Activated gamma-delta T cell treated with anti-CD3 and anti-CD28 coated beads, Interleukin-2, amount 50 U/mL, for 16 hours (primary cell): ENCODE measurements at places on chromosomes 2 and 18.

- DNase-seq: no peak
Observed at GRCh38 chr2:42425697-42426096, 64.7 kb upstream of the COX7A2L start.

DNA sequence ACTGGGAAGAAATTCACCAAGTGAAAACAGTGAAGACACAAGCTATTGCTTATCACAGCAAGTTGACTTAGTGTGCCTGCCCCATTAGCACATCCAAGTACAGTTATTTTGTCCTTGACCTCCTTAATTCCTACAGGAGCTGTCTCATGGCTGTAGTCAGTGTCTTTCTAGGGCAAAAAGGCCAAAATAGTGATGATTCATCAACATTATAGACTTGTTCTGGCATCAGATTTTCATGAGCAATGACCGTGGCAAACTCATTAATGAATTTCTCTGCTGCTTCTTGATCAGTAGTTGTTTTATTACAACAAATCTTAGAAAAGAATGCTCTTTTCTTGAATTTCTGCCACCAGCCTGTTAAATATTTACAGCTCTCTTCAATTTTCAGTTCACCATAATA lies 1169.3 kb upstream of the DDX18 start:
- no peak for DNase-seq

DNA sequence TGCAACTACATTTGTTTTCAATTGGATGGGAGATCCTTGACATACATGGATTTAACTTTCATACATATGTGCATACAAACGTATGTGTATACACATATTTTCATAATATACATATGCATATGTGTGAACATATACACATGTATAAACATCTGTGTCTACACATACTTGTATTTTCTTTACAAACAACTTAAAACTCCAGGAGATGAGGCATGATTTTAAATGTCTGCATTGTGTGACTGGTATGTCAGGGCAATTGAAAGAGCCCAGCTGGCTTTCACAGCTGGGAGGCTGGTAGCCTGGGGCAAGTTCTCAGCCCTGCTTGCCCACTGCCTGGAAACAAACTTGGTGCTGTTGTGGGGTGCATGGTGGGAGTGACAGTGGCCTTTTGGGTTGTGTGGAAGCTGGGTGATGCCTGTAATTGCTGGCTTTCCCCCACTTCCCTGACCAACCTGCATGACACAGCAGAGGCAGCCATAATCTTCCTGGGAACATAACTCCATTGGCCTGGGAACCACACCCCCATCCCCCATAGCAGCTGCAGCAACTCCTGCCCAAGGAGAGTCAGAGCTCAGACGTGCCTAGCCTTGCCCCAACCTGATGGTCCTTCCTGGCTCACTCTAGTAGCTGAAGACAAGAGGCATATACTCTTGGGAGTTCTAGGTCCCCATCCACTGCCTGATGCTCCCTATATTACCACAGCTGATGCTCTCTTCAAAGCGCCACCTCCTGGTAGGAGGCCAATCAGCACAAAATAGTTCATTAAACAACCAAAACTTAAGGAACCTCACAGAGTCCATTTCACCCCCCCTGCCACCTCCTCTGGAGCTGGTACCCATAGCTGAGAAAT lies 158.3 kb downstream of the CERS6 start:
- no peak for DNase-seq

GRCh38 chr2:96868555-96869280 lies 1.2 kb downstream of the SEMA4C start:
- peak; percentile 33 for DNase-seq

GRCh38 chr2:236550701-236551465 lies 18.7 kb upstream of the ACKR3 start:
- DNase-seq: no peak

DNA sequence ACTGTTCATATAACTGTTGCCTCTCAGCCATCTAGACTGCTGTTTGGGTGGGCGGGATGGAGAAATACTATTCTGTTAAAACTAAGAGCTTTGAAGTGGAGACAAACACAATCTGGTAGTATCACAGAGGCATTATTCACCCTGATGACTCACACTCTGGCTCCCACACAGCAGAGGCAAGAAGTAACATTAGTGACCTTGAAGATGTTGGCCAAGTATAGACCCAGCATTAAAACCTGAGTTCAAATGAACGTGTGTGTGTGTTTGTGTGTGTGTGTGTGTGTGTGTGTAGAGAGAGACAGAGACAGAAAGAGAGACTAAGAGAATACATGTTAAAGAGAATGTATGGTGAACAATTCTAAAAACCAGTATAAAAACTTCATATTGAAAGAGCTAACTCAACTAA lies 22.5 kb upstream of the ACVR1 start:
- peak; percentile 59 for DNase-seq

DNA sequence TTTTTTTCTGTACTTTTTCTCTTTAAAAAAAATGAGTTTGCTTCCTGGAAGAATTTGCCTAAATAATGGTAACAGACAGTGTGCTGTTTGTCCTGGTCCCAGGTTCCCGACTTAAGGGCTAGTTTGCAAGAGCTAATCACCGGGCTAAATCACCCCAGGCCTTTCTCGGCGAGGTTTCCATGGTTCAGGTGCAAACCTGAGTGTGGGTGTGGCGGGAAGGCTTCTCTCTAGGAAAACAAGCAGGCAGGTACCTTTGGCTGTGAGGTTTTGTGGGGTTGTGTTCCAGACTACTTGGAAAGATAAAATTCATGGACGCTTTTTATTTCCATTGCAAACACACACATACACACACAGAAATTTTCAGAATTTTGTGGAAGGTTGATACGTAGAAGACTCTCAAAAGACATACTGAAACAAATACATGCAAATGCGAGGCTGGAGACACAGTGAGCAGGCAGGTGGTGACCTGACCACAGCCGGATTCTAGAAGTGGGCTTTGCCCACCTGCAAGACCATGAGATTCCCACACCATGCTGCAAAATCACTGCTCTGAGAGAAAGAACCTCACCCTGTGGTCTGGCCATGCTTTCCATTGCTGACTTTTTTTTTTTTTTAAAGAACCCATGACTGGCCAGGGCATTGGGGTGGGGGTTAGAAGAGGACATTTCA lies 815 bp downstream of the CNDP1 start:
- DNase-seq: no peak

DNA sequence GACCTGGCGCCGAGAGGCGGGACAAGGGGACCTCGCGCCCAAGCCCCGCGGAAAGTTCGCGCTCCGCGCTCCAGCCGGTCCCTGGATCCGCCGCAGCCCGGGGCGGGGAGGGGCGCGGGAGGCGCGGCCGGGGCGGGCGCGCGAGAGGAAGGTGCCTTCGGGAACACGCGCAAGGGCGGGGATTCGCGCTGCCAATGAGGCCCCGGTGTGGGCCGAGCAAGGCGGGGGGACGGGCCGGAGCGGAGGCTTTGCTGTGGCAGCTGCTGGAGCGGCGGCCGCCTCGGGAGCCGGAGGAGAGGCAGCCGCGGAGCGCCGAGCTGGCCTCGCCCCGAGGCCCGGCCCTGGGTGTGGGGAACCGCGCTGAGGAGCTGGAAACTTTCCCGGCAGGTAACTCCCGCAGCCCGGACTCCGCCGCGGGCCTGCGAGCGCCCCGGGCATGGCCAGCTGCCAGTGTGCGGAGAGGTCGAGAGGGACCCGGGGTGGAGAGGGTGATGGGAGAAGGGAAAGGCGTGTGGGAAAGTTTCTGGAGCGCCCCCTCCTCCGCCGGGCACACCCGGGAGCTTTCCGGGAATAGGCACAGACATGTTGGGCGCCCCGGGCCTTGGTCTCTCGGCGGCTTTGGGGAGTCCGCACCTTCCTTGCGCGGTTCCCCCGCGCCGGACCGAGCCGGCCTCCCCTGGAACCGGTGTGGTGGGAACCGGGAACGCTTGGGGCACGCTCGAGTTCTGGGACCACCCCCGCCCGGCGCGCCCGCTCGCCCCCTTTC lies at the start of gene TANC1:
Gene TANC1 (plus strand): TSS at position 245 of the 766 bp plus-strand sequence. CDS start 97,271 bp downstream, outside the sequence.
- DNase-seq: peak; percentile 16

DNA sequence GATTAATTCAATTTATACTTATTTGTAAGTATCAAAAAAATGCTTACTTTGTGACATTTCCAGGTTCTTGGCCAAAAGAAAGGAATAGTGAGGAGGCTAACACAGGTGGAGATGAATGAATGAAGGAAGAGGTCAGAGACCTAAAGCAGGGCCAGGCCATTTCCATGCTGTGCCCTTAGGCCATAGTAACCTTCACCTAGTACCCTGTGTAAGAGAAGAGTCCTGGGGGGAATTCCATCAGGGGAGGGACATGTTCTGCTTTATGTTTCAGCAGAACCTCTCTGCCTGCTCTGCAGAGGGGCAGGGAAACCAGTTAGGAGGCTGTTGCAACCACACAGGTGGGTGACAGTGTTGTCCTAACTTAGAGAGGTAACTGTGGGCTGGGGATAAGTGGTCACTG lies 204.2 kb upstream of the CDH20 start:
- DNase-seq: no peak

GRCh38 chr2:197309691-197310231 lies 819 bp downstream of the ANKRD44 start:
- DNase-seq: peak; percentile 37

- DNase-seq: no peak
Observed at GRCh38 chr2:237773826-237774225, 24.8 kb upstream of the RBM44 start.

DNA sequence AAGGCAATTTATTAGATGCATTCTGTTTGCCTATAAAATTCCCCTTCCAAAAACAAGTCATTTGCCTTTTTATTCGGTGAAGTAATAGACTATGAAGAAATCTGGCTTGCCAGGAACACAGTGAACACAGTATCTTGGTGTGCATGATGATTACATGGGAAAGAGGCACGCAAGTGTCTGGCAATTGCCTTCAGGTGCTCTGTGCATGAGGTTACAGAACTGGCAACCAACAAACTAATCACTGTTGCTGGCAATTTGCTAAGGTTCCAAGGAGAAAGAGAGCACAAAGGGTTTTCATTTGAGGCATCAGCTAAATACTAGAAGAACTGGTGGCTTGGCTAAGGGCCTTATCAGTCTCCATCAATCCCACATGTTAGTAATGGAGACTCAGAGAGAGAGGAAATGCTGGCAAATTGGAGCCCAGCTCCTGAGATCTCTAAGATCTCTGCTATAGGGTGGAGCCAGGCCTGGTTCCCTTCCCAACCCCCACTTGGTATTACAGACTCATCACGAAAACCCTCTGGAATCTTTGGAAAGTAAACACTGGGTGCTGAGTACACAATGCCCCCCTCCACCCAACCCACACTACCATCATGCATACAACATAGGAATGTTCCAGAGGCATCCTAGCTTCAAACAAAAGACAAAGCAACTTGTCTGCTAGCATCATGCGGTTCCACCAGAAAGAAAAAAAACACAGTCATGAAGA lies 10.4 kb downstream of the RNF152 start:
- DNase-seq: no peak

DNA sequence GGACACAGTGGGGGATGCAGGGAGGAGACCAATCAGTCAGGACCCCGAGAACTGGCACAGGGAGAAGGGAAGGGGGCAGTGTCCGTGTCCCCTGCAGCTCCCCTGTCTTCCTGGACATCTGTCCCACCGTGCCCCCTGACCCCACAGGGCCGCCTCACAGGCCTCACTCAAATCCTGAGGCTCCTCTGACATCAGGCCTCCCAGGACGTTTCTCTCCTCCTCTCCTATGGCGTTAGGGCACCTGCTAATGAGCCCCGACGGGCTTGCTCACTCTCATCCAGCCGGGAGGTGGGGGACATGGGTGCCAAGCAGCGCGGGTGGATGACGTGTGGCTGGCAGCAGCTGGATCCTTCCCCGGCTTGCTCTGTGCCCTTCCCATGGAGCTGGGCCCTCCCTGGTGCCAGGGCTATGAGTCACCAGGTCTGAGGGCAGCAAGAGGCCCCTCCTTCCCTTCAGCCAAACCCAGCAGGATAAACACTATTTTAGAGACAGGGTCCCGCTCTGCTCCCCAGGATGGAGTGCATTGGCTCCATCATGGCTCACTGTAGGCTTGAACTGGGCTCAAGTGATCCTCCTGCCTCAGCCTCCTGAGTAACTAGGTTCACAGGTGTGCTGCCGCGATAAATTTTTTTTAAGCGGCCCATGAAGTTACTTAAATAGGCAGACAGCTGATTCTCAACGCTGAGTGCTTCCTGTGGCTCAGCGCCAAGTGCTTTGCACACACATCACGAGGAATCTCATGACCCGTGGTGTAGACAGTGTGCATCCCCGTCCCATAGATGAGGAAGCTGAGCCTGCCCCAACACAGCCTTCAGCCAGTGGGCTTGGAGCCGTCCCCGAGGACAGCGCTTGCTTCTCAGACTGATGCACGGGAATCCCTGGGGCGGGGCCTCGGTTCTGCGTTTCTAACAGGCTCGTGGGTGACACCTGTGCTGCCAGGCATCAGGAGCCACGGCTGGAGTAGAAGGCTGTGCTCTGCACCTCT lies 64.5 kb upstream of the HDAC4 start:
- DNase-seq: no peak

GRCh38 chr2:186641807-186642321 lies 52.0 kb upstream of the FAM171B start:
- no peak for DNase-seq

DNA sequence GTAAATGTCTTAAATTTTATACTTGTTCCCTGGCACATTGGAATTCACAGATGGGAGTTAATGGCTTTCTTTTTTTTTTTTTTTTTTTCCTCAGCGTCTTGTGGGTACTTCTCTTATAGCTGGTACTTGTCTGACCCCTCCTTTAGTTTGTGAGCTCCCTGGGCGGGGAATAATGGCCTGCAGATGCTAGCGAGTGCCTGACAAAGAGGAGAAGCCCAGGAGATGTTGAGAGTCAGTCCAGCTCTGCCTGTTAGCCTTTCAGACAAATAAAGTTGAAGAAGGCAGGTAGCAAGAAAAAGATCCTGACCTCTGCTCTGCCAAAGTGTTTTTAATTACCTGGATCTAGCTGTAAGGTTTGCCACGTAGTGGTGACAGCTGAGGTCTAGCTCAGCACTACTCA lies 6.6 kb downstream of the BCL2L11 start:
- no peak for DNase-seq

GRCh38 chr2:148110184-148110583 lies 89.3 kb downstream of the MBD5 start:
- DNase-seq: no peak

- DNase-seq: no peak
Observed at GRCh38 chr2:115942800-115943199, 1500.4 kb downstream of the DPP10 start.

DNA sequence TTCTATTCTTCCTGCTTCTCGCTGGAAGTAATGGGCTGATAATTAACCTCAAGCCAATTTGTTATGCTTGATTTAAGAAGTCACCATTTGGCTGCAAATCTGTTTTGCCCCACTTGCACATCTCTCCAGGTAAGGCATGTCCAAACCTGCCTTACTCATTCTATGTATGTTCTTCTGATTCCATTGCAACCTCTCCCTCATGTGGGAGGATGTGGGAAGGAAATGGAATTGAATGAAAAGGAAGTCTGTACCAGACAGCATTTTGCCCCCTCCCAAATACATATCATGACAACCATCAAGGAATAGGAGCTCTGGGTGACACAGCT lies 131.7 kb downstream of the NRP2 start:
- no peak for DNase-seq

GRCh38 chr18:23106575-23106974 lies 28.7 kb upstream of the CABLES1 start:
- no peak for DNase-seq
